ENCODE measurements at places on chromosomes 6 and 20.
A peak's percentile ranks its signal among the peaks of the same experiment; 100 is the strongest.

- no peak for DNase-seq
These were observed 126.3 kb downstream of the CARMIL1 start for GRCh38 chr6:25405442-25405841.

GRCh38 chr6:55568808-55569439 is 10.1 kb downstream of the HMGCLL1 start:
- DNase-seq, result no peak

GRCh38 chr6:44727651-44728630 is 340.4 kb downstream of the CDC5L start:
- DNase-seq, result no peak

DNA sequence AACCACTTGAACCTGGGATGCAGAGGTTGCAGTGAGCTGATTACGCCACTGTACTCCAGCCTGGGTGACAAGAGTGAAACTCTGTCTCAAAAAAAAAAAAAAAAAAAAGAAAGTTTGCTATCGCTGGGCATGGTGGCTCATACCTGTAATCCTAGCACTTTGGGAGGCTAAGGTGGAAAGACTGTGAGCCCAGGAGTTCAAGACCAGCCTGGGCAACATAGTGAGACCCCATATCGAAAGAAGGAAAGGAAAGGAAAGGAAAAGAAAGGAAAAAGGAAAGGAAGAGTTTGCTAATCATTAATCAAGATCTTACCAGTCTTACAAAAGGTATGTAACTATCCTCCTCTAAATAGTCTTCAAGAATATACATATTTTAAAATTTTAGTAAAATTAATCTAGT is 55.4 kb upstream of the SMIM29 start:
- no peak for DNase-seq

GRCh38 chr6:45709781-45710220 is 305.9 kb downstream of the CLIC5 start:
- DNase-seq, result no peak

- DNase-seq, result no peak
These were observed 78.2 kb downstream of the LAMA4 start for GRCh38 chr6:112176175-112176574.

- DNase-seq, result no peak
These were observed 31.2 kb downstream of the PRR18 start for GRCh38 chr6:166277018-166277417.

GRCh38 chr6:134247231-134247833 is 70.6 kb downstream of the SGK1 start:
- no peak for DNase-seq

DNA sequence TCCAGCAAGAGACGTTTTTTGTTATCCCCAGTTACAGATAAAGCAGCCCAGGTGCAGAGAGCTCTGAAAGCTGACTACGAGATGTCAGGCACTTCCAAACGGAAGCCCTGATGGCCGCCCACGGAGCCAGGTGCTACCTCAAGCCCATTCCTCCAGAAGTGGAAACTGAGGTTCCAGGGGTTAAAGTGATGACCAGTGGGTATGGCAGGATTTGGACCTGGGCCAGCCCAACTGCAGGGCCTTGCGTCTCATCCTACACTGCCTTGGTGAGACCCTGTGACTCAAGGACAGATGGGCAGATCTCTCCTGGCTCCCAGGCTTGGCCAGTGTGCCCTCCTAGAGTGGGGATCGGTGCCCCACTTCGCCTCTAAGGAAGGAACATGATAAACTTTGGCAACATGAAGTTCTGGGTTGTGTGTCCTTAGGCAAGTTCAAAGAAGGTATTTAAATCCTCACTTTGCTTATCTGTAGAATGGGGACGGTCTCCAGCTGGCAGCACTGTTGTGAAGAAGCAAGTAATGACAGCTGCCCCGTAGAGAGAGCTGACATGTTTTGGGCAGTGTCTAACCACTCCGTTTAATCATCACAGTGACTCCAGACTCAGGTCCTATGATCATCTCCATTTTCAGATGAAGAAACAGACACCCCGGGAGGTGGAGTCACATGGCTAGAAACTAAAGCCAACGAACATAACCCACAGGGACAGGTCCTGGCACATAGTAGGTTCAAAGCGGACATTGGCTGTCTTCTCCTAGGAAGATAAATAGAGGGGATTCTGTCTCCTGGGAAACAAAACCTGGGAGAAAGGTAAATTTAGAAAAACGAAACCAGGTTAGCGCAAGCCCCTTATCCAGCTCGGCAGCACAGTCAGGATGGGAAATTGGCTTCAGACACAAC is 34.4 kb upstream of the CDH22 start:
- no peak for DNase-seq

GRCh38 chr6:78836598-78836997 is 30.8 kb upstream of the IRAK1BP1 start:
- DNase-seq, result no peak

DNA sequence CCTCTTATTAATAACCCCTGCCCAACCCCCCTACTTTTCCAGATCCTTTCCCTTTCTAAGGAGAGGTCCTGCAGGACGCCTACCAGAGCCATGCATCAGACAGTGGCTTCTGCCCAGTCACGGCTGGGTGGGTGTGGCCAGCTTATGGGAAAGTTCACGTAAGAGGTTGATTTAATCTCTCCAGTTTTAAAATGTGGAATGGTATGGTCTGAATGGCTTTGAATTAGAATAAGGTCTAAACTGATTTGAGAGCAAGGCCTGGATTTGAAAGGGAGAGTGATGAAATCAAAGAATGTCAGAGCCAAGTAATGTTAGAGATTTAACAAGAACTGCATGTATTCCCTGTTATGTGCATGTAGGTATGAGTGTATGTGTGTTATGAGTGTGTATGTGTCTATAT is 275.7 kb downstream of the PAX1 start:
- DNase-seq, result no peak

DNA sequence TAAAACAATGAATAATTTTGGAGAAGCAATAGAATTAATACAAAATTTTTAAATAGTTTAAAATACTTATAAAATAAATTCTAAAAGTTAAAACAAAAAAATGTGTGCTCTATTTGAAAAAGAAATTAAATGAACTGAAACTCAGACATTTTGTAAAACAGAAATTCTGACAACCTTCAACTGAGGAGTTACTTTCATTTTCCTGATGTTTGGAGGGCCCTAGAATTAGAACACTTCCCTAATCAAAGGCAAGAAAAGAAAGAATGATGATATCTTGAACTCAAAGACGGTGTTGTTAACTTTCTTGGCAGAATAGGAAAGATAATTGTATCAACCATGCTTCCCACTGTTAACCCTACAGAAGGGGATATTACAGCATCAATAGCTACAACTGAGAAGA is 27.9 kb downstream of the SNX14 start:
- DNase-seq, result no peak

- peak; percentile 10 for DNase-seq
These were observed 68.7 kb downstream of the TOX2 start for GRCh38 chr20:43983359-43983758.

- DNase-seq, result no peak
These were observed 154.1 kb upstream of the SGK1 start for GRCh38 chr6:134472046-134472445.

DNA sequence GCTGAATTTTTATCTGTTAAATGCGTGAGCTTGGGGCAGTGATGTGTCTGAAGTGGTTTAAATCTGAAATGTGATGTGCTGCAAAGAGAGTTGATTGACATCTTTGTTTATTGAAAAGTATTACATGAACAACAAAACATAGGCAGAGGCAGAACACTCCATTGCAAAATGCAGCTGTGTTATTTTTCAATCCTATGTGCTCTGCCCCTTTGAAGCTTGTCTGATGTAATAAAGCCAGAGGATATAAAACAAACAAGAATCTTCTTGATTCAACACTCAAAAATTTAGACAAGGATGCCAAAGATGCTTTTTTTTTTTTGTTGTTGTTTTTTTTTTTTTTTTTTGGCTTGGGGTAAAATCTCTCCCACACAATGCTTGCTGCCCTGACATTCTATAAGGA is 482.4 kb upstream of the MMS22L start:
- no peak for DNase-seq

DNA sequence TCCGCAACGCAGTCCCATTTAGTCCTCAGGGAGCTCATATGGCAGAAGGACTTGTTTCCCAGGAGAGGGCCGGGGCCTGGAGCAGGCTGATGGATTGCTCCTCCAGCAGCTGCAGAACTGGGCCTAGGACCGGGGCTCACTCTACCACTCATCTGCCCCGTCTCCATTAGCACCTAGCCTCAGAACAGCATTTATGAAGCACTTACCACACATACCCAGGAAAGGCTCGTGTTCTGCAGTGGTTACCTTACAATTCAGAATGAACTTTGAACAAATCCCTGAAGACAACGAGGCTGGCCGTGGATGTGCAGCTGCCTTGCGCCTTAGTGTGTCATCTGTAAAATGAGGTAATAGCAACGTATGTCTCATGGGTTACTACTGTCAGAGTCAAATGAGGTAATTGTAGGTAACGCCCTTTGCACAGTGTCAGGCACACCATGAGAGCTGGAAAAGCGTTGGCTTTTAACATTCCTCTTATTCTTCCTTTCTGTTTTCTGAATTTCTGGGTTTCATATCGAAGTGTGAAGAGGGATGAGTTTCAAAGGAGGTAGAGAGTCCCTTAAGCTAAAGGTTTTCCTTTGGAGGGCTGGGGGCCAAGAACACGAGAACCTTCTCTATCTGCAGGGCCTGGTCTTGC is 46.3 kb upstream of the CD93 start:
- no peak for DNase-seq

DNA sequence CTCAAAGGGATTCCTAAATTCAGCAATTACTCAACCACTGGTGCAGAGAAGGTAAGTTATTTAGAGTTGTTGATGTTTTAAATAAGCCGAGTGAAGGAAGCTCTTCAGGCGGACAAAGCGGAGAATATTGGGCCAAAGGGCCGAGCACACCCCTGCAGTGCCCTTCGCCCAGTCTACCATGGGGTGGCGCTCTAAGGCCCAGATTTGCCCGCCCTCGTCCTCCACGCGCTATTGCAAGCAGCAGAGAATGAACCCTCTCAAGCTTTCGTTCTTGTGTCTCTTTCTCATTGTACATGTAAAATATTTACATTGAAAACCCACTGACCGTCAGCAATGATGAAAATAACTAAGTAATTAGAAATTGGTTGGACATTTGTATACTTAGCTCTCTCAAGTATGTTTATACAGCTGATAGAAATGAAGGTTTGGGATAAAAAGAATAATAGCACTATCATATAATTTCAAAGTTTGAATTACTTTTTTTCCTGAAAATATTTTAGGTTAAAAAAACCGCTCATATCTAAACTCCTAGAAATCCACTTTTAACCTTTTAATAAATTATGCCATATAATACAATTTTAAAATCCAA is 195.0 kb upstream of the CEP162 start:
- DNase-seq, result peak; percentile 8

DNA sequence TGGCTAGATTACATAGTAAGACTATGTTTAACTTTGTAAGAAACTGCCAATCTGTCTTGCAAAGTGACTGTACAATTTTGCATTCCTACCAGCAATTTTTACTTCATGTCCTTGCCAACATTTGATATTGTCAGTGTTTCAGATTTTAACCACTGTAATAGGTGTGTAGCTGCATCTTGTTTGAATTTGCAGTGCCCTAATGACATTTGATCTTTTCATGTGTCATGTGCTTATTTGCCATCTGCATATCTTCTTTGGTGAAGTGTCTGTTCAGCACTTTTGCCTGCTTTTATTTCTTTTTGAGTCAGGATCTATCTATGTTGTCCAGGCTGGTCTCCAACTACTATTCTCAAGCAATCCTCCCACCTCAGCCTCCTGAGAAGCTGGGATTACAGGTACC is 2.4 kb upstream of the PRPH2 start:
- no peak for DNase-seq

GRCh38 chr6:83167726-83168278 is 25.3 kb downstream of the PGM3 start:
- DNase-seq, result no peak

DNA sequence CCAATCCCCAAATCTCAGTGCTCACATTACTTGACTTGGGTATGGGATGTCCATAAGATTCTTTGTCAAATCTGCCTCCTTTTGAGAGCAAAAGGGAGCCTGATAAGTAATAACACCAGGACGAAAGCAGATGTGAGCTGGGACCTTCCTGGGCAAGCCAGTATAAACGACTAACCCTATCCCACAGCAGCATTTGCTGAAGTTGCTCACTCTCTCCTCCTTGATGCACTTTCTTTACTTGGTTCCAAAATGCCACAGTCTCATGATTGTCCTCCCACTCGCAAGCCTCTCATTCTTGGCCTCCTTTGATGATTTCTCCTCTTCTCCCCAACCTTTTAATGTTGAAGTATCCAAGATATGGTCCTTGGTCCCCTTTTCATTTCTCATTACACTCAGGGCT is 44.7 kb upstream of the TAGAP start:
- no peak for DNase-seq

DNA sequence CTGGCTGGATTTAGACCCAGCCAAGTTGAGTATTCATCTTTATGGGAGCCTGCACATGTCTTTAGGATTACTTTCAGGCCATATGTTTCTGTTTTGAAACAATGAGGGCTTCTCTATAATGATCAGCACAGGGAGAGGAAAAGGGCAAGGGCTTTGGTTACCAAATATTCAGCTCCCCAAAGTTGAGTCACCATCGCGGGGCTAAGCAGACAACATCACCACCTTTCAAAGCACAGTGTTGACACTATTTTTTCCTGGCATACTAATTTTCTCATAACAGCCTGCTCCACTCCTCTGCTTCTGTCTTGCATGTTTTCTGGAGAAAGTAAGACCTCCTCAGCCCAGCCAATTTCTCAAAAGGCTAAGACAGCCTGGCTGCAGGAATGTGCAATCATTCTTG is 4.9 kb downstream of the SCML4 start:
- DNase-seq, result no peak

DNA sequence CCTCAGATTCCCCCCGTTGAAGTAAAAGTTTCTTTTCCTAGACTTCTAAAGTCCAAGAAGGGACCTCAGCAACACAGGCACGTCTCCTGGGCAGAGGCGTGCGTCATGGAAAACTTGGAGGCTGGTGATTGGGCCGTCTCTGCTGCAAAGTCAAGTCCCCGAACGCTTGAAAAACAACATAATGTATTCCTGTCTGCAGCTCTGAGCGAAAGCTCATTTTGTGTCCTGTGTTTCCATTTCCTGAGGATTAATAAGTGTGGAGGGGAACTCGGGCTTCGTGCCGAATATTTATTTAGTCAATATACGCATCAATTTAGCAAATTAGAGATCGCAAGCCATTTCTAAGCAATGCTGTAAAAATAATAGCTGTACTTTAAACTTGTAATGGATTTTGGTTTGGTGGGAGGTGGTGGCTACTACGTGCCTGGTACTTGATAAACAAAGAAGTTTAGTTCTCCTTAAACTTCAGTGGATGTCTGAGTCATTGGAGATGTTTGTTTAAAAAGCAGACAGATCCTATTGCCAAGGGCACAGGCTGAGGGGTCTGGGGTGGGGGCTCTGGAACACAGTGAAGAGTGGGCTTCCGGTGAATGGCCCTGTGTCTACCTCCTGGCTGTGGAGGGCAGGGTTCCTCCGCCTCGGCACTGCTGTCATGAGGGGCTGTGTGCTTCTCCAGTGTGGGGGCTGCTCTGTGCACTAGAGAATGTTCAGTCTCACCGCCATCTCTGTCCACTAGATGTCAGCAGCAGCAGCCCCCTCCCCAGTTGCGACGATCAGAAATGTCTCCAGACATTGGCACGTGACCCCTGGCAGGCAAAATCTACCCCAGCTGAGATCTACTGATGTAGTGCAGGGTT is 21.8 kb downstream of the PCK1 start:
- DNase-seq, result peak; percentile 47
